ENCODE measurements at places on chromosomes 3 and 15. TPM values are rescaled to one million over a fixed set of nuclear protein-coding genes. Genes with fewer than 3 reads are reported as not detected.

GRCh38 chr3:189404797-189405484, 226.2 kb upstream of the TP63 start:
- DNase-seq, result no peak

- no peak for DNase-seq
These were observed 111.0 kb downstream of the LRRK1 start for GRCh38 chr15:101029971-101030661.

- no peak for DNase-seq
These were observed 103.3 kb downstream of the TPRA1 start for GRCh38 chr3:127487196-127487595.

Gene CILP
- 2.1 TPM for total RNA-seq

Data from thyroid gland (tissue), 4 donors.